ENCODE measurements at places on chromosomes 3 and 15.

DNA sequence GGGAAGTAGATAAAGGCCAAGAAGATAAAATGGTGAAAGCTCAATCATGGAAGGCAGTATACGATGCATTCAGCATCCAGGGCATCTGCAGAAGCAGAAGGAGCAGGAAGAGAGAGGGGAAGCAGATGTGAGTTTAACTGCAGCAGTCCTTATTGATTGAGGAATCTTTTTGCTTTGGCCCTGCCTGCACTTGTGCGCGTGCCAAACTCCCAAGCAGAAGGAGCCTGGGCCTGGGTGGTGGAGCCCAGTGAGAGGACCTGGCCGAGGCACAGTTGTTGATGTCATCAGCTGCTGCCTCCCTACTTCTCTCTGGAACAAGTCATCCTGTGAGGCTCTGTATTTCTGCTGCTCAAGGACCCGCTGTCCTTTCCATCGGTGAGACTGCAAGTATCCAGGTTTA lies 65.5 kb upstream of the ROPN1 start:
- no peak for DNase-seq

DNA sequence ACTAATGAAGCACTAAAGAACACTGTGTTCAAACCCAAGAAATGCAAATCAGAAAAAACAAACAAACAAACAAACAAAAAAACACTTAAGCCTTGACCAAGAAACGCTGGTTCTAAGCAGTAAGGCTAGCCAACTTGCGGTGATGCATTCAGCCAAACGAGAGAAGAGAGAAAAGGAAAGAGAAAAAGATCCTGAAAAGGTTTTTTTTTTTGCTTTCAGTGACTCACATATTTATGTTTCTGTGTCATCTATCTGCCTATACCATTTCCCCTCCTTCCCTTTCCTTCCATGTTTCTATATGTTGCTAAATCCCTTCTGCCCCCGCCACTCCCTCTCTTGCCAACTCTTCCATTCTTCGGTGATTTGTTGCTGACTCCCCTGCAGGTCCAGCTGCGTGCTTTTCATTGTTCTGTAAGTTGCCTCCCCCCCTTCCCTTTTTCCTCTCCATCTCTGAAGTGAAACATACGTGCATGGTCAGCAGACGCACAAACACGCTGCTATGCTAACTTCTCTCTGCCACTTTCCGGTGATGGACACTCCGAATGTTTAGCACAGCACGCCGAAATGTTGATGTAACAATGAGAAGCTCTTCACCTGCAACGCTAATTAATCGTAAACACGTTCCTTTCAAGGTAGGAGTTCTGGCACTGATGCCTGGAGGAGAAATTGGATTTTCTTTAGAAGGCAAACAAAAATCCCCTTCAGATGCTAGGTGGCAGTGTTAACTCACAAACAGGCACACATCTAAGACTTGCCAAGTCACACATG lies 154.4 kb downstream of the TUSC7 start:
- DNase-seq, result peak; percentile 66

DNA sequence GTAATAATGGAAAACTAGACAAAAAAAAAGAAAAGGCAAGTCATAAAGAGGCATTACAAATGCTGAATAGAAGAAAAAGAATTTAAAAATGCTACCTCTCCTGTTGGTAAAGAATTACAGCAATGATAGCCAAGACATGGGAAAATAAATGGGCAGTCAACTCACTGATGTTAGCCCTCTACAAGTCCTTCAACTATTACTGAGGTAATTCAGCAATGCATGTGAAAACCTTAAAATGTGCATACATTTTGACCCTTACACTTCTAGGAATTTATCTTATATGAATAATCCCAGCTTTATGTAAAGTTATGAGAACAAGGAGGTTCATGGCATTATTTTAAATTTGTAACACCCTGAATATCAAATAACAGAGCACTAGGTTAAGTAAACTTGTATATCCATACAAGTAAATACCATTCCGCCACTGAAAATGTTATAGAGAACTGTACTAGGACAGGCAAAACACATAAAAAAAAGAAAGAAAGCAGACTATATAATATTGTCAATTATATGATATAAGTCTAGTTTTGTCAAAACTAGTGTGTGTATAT lies 166.8 kb downstream of the SUCLG2 start:
- DNase-seq, result no peak

GRCh38 chr15:92417716-92418115 lies 24.0 kb downstream of the ST8SIA2 start:
- DNase-seq, result no peak

- DNase-seq, result no peak
Measured at GRCh38 chr3:140974900-140975299, 33.3 kb downstream of the SLC25A36 start.

DNA sequence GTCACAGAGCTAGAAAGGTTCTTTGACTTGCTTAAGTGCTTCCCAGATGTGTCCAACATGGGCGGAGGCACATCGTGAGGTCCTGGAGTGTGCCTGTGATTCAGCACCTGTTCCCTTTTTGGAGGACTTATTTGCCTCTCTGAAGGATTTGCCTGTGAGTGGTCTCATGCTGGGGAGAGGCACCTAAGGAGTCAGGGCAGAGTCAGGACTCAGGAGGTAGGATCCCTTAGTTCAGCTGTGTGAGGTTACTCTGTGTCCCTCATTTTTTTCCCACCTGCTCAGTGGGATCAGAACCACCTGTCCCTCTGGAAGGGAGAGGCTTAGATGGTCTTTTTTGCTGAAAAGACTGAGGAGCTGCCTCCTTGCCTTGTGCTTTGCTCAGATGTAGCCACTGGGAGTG lies 3.0 kb downstream of the ZNF589 start:
- no peak for DNase-seq

- DNase-seq, result no peak
Measured at GRCh38 chr3:141328286-141329166, 39.8 kb upstream of the ZBTB38 start.

GRCh38 chr15:57367556-57367955 lies 8.7 kb upstream of the CGNL1 start:
- no peak for DNase-seq

GRCh38 chr3:132596816-132597433 lies at the start of gene ACKR4:
ACKR4 (plus strand) TSS chr3:132597270; CDS start chr3:132600398, 3,128 bp downstream.
- DNase-seq, result no peak

DNA sequence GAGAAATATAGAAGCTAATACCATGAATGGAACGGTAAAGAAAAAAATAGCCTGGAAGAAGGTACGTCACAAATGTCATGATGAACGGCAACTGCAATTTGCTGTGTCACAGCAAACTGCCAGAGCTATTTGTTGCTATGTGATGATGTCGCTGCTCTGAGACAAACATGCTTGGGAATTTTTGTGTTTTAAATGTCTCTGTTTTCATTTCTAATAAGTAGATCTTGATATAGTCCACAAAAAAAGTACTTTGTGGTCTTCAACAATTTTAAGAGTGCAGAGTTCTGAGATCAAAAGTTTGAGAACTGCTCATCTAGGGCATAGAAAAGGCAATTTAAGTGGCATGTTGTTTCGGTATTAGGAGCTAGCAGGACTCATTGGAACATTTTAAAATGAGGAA lies 4.3 kb upstream of the NR1D2 start:
- DNase-seq, result no peak

- no peak for DNase-seq
Measured at GRCh38 chr3:16604433-16604832, 790 bp downstream of the DAZL start.

DNA sequence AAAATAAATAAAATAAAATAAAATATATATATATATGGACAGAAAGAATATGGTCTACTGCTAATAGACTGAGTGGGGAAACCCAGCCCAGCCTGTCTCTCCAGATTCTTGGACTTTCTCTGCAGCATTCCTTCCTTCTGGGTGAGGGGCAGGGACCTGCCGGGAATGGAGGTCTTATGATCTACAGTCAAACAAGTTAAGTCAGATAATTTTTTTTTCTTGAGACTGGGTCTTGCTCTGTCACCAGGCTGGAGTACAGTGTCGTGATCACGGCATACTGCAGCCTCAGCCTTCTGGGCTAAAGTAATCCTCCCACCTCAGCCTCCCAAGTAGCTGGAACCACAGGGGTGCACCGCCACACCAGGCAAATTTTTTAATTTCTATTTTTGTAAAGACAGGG lies 33.5 kb upstream of the ZNF774 start:
- no peak for DNase-seq

- DNase-seq, result no peak
Measured at GRCh38 chr15:39434751-39435238, 146.1 kb upstream of the THBS1 start.

DNA sequence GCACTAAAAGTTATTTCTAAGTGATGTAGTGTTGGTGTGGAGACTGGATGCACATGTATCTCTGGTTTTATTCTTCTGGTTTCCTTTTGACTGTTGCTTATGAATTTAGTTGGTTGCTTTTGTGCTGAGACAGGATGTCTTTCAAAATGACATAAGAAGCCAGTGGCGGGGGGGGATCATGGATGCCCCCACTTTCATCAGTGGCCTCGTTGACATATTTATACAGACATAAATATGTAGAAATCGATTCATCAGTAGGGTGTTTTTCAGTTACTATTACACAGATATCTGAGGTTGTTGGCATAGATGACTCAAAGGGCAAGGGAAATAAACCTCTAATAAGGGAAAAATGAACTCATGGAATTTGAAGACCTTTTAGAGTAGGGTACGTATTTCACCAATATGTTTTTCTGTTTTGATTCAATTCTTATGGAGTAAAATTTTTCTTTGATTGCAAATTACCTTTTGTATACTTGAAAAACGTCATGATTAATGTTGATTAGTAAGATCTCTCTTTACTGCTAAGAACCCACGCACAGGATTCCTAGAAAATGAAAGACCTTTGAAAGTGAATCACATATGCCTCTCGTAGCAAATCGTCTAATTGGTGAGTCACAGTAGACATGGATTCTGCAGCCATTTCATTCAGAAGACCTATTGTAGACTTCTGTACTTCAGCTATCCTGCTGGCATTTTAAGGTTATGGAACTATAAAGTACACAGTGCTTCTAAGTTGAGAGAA lies 97.4 kb upstream of the RBMS3 start:
- DNase-seq, result no peak

DNA sequence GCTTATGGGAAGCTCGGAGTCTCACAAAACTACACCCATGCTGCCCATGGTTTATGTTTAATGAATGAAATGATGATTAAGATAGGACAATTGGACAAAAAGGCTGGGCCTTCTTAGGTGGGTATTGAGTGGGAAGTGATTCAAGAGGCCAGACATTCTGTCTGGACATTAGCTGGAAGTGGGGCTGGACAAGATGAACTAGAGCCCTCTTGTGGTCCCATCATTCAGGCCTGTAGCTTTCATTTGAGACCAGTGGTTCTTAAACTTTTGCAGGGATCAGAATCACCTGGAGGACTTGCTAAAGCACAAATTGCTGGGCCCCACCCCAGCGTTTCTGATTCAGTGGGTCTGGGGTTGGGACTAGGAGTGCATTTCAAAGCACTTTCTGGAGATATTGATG lies 290.4 kb upstream of the CTDSPL start:
- DNase-seq, result no peak

GRCh38 chr3:159137949-159138348 lies 336.1 kb downstream of the MFSD1 start:
- DNase-seq, result no peak

DNA sequence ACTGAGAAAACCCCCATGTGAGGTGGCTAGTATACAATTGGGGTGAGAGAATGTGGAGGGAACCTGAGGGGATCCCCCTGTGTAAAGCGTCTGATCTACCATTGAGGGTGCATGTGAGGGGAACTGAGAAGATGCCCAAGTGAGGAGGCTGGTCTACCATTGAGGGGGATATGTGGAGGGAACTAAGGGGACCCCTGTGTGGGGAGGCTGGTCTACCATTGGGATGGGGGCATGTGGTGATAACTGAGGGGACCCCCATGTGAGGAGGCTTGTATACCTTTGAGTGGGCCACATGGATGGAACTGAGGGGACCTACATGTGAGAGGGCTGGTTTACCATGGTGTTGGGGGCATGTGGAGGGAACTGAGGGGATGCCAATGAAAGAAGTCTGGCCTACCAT lies 160.8 kb downstream of the FBLN2 start:
- DNase-seq, result no peak

- DNase-seq, result no peak
Measured at GRCh38 chr3:76866729-76867408, 173.0 kb upstream of the ROBO2 start.

DNA sequence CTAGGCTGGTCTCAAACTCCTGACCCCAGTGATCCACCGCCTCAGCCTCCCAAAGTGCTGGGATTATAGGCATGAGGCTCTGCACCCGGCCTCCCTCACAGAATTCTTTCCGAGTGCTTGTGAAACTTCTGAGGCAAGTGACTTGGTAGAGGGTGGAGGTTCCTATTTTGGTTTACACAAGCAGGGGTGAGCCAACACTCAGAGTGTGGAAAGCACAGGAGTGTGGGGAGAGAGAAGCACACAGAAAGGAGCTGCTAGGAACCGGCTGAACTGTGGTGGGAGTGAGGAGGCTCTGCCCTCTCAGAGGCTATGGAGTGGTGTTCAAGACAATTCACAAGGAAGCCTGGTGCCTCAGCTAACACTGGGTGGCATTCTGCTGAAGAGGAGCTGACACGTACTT lies 7.7 kb downstream of the CAPN3 start:
- no peak for DNase-seq

GRCh38 chr15:70670680-70671079 lies 92.7 kb downstream of the UACA start:
- DNase-seq, result no peak

DNA sequence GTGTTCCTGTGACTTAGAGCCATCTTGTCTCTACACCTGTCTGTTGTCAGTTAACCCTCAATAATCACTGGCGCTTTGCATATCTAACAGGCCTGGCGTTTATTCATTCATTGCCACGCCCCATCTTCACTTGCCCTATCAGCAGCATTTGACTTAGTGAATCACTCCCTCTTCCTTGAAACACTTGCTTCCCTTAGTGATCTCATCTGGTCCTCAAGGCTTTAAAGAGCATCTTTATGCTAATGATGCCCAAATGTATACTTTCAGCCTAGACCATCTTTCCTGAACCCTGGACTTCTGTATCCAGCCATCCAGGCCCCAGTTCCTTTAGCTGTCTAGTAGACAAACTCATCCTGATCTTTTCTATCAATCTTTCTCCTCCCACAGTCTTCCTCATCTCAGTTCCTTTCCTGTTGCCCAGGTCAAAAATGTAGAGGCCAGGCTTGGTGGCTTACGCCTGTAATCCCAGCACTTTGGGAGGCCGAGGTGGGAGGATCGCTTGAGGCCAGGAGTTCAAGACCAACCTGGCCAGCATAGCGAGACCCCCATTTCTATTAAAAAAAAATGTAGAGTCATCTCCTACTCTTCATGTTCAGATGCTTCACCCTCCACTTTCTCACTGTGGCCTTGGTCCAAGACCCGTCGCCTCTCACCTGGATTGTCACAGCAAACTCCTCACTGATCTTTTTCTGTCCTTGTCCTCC lies 1.4 kb upstream of the IGDCC4 start:
- no peak for DNase-seq

- no peak for DNase-seq
Measured at GRCh38 chr3:133792171-133792763, 13.3 kb upstream of the SRPRB start.

DNA sequence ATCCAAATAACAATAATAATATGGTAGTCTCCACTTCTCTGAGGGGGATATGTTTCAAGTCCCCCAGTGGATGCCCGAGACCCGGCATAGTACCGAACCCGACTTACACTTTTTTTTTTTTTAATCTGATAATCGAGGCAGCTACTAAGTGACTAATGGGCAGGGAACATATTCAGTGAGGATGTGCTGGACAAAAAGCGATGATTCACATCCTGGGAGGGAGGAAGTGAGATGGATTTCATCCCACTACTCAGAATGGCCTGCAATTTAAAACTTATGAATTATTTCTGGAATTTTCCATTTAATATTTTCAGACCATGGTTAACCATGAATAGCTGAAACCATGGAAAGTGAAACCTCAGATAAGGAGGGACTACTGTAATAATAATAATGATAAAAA lies 49.5 kb upstream of the SELENOK start:
- no peak for DNase-seq

GRCh38 chr3:35832140-35832571 lies 192.8 kb downstream of the ARPP21 start:
- DNase-seq, result no peak

Measured in NCI-H748 treated with DMSO at 0.1 percent for 48 hours (cell line).